ENCODE measurements at places on chromosomes 2 and 18. TPM values are rescaled to one million over a fixed set of nuclear protein-coding genes. Genes with fewer than 3 reads are reported as not detected.
A peak's percentile ranks its signal among the peaks of the same experiment; 100 is the strongest.

The GPR45 gene
- total RNA-seq, result not detected

The ERMN gene
- total RNA-seq, result 4.9 TPM

The HMSD gene
- 1.2 TPM for total RNA-seq

The SRD5A2 gene
- not detected for total RNA-seq

The ZNF804A gene
- total RNA-seq, result 2.3 TPM

The ERICH2 gene
- not detected for total RNA-seq

The NIF3L1 gene
- total RNA-seq, result 32.2 TPM

DNA sequence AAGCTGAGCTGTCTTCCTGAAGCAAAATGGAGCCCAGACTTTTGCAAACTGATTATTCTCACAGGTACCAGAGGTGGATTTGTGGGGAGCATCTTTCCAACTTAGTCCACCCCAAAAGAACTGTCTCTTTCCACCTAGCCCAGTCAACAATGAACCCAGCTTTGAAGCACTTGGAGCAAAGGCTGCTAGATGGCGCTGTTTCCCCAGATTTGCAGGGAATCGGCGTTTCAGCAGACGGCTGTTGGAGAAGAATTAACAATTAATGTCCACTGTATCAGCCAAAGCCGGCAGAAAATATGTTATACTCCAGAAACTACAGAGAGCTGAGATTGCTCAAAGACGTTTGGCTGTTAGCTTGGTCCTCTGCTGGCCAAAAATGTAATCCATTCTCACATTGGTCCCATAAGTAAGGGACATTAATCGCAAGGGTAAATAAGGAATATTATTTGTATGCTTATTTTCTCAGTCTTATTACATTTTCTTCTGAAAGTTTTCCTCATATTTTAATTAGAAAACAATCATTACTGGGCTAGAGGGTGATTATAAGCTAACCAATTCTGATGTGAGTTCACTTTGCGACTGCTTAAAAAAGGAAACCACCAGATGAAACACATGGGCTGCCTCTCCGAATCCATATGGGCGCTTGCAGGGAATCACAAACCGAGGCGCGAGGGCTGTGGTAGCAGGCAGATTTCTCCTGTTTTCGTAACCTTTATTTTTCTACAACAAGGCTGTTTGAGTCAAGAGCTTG lies 423.8 kb upstream of the MEX3C start:
- H3K4me3 ChIP-seq, result no peak overlapping the region
- H3K27me3 ChIP-seq, result peaks cover 18% of the 10 kb centered on the region
- H3K4me1 ChIP-seq, result no peaks in the 10 kb centered on the region
- H3K27ac ChIP-seq, result no peak overlapping the region
- DNase-seq, result no peak
- H3K36me3 ChIP-seq, result no peaks in the 10 kb centered on the region

- H3K27ac ChIP-seq, result no peak overlapping the region
- no peak overlapping the region for H3K4me3 ChIP-seq
- H3K36me3 ChIP-seq, result no peaks in the 10 kb centered on the region
- H3K27me3 ChIP-seq, result peaks cover 2% of the 10 kb centered on the region
These were observed 183.1 kb downstream of the SMAD2 start for GRCh38 chr18:47747260-47747795.

- H3K4me3 ChIP-seq, result no peak overlapping the region
- peaks cover 6% of the 10 kb centered on the region for H3K4me1 ChIP-seq
- no peak for DNase-seq
These were observed 77.0 kb upstream of the ZNF532 start for GRCh38 chr18:58787536-58788149.

DNA sequence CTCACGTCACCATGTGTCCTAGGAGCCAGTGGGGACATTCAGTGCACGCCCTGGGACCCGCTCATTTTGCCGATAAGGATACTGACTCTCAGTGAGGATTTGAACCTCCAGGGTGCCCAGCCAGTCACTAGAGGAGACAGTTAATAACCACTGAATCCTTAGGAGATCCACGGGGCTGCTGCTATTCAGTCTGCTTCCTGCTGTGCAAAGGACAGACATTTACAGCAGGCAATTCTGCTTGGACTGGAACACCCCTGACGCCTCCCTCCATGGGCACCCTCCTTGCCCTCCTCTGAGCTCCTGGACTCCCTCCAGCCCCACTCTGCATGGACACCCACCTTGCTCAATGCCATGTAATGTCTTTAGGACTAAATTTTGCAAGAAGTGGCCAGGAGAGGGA lies 265.5 kb downstream of the EIPR1 start:
- no peaks in the 10 kb centered on the region for H3K36me3 ChIP-seq
- no peak overlapping the region for H3K27ac ChIP-seq
- no peak overlapping the region for H3K4me3 ChIP-seq
- H3K27me3 ChIP-seq, result no peaks in the 10 kb centered on the region

GRCh38 chr2:119821266-119821665 lies 61.5 kb downstream of the PTPN4 start:
- peaks cover 8% of the 10 kb centered on the region for H3K4me1 ChIP-seq
- H3K36me3 ChIP-seq, result peaks cover 34% of the 10 kb centered on the region
- no peak overlapping the region for H3K4me3 ChIP-seq
- no peak for DNase-seq
- no peak overlapping the region for H3K27ac ChIP-seq
- no peaks in the 10 kb centered on the region for H3K27me3 ChIP-seq

- H3K4me3 ChIP-seq, result no peak overlapping the region
- H3K4me1 ChIP-seq, result no peaks in the 10 kb centered on the region
- no peak overlapping the region for H3K27ac ChIP-seq
These were observed 442.2 kb upstream of the RAB12 start for GRCh38 chr18:8167026-8167425.

DNA sequence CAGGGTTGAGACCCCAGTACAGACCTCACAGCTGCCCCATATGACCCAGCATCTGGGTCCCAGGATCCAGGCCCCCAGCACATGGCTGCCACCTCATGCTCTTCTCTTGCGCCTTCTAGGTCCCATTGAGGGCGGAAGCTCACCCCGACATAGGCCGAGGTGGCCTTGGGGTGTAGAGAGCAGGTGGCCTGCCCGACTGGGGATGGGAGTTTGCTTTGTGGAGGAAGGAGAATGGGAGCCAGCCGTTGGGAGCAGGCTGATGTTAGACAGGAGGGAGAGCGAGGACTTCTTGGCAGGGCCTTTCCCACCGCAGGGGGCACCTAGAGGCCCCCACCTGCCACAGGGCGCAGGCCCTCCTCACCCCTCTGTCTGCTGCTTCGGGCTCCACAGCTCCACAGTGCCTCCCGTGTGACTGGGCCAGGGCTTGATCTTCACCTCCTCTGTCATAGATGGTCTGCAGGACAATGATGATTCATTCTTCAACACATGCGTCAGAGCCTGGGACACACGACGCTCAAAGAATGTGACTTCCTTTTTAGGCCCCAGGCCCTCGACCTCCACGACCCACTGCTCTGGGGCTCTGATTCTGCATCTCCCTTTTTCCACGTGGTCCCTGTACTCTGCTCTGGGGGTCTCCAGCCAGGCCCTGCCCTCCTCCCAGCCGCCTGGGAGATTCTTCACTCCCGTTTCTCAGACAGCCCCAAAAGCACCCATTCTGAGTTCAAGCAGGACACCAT lies 86.6 kb upstream of the ODC1 start:
- H3K36me3 ChIP-seq, result no peaks in the 10 kb centered on the region
- H3K4me3 ChIP-seq, result no peak overlapping the region
- peaks cover 9% of the 10 kb centered on the region for H3K27me3 ChIP-seq
- no peak overlapping the region for H3K27ac ChIP-seq
- no peak for DNase-seq
- peaks cover 9% of the 10 kb centered on the region for H3K4me1 ChIP-seq

DNA sequence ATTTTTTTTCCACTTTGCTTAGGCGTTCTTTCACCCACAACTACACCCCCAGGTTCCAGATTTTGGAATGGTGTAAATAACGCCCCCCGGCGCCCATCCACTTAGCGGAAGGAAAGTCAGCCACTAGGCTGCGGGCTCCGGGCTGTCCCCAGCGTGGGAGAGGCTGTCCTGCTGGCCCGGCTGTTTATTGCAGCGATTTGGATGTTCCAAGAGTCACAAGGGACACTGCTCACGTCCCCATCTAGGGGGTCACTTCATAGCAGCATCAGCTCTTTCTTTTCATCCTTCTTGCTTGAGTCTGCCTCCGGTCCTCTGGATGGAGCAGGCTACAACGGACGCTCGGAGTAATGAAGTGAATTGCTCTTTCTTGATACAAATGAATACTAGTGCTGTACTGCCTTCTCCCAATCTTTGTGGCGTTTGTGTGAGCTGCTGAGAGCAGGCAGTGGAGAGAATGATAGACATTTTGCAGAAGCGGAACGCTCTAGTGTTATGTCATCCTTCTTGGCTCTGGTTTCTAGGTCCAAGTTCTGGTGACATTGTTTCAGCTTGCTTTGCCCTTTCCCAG lies 50.7 kb upstream of the PAIP2B start:
- DNase-seq, result peak; percentile 23
- H3K27me3 ChIP-seq, result peaks cover 38% of the 10 kb centered on the region
- H3K27ac ChIP-seq, result no peak overlapping the region
- H3K4me3 ChIP-seq, result peak overlapping the region; percentile 84
- peaks cover 12% of the 10 kb centered on the region for H3K4me1 ChIP-seq
- no peaks in the 10 kb centered on the region for H3K36me3 ChIP-seq

- H3K4me1 ChIP-seq, result no peaks in the 10 kb centered on the region
- H3K4me3 ChIP-seq, result no peak overlapping the region
- no peak overlapping the region for H3K27ac ChIP-seq
- DNase-seq, result no peak
- no peaks in the 10 kb centered on the region for H3K36me3 ChIP-seq
These were observed 143.9 kb upstream of the KLHL29 start for GRCh38 chr2:23241121-23241520.

DNA sequence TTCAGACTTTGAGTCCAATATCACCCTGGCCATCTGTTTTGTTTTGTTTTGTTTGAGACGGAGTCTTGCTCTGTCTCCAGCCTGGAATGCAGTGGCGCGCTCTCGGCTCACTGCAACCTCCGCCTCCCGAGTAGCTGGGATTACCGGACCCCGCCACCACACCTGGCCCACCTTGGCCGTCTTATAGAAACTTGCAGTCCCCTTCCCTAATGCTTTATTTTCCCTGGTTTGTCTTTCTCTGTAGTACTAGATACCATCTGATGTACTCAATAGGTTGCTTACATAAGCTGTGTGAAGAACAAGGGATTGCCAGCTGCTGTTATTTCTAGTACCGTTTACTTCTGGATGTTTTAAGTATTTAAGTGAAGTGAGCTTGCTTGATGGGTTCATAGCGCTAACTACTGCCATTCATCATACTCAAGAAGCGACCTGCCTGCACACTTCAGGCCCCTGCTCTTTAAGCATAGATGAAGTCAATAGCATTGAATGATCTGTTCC lies 1.2 kb downstream of the RPL31 start:
- peak overlapping the region; percentile 95 for H3K27ac ChIP-seq
- H3K4me3 ChIP-seq, result peak overlapping the region; percentile 97
- H3K4me1 ChIP-seq, result peaks cover 42% of the 10 kb centered on the region
- DNase-seq, result no peak

DNA sequence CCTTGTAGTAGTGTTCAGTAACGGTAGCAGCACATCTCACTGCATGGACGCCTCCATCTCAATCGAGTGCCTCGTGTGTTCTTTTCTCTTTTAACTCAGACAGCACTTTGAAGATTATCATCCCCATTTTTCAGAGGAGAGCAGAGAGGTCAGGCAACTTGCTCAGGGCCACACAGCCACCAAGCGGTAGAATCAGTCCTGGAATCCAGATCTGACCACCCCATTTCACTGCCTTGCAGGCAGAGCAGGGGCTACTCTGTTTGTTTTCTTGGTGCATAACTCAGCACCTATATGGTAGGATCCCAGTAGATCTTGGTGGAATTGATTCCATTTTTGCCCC lies 129.5 kb downstream of the SMAD7 start:
- H3K4me1 ChIP-seq, result peaks cover 18% of the 10 kb centered on the region
- no peak for DNase-seq
- no peak overlapping the region for H3K4me3 ChIP-seq
- H3K27me3 ChIP-seq, result peaks cover under 1% of the 10 kb centered on the region

DNA sequence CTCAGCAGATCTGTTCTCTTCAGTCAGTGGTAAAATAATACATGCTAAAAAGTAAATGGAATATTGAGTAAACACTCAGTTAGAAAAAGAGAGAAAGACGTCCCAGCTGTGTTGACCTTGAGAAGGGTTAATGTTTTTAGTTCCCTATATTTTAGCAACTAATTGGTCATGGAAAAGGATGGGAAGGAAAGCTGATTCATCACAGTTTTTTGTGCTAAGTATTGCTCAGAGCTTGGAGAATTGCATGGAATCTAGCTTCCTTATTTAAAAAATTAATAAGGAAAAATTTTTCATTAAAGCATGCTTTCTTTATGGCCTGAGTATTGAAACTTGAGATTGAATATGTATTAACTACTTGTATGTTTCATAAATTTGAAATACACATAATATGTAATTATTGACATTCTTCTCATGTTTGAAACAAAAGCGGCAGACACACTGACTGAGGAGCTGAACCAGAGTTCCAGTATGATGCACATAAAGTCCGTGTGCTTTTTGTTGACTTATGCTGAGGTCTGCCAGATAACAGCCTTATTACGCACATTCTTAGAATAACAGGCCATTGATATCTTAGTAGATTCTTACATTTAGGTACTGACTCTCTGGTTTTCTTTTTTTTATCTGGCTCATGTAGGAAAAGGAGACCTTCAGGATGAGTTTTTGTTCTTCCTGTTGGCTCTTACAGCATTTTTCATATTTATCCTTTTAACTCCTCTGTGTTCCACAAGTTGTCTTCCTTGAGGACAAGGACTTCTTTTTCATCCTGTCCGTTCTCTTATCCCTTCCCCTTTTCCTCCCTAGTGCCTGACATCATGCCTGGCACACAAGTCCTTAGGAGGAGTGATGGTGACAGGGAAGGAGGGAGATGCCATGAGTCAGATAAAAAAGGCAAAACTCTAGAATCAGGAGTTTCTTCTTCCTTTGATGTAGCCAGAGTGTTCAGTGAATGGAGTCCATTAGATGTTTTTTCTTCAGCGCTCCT lies 194.1 kb downstream of the PTPRM start:
- no peak for DNase-seq
- H3K4me1 ChIP-seq, result no peaks in the 10 kb centered on the region
